Mesothelial cell of epicardium (in vitro differentiated cells): ENCODE measurements at places on chromosomes 11 and 22.

- no peak for DNase-seq
Measured at GRCh38 chr22:33167998-33168790, 110.0 kb upstream of the SYN3 start.

- peak; percentile 80 for DNase-seq
Measured at GRCh38 chr22:19986410-19987341, 29.9 kb downstream of the ARVCF start.

DNA sequence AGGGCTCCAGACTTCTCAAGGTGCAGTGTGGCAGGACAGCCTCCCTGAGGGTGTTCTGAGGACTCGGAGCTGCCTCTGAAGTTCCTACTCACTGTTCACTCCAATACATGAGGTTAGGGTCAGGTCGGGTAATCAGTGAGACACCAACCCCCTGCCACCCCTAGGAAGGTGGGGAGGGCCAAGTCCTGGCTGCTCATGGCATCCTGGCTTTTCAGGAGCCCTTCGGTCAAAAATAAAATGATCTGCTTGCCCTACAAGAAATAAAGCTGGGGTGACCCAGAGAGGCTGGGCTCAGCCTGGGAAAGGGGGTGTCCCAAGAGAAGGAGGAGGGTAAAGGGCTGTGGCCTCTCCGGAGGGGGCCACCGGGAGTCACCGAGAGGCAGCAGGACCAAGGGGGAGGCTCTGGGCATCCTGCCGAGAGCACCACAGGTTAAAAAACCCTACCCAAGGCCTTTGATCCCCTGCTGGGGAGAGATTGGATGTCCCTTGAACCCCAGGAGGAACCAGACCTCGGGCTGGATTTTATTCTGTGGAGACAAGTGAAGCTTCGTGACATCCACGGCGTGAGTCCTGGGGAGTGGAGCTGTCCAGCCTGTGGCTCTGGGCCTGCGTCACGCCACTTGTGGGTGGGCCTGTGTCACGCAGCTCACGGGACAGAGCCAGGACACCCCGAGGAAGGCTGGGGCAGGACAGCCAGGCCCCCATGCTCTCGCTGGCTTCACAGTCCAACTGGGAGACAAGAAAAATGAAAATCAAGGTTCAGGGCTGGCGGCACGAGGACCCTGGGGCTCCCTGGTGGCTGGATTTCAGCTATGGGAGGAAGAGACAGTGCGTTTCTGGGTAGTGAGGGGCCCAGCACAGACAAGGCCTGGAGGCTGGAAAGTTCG, 102.2 kb upstream of the FGF3 start:
- DNase-seq: no peak

- peak; percentile 42 for DNase-seq
Measured at GRCh38 chr11:16893456-16894066, 120.7 kb downstream of the PLEKHA7 start.

GRCh38 chr22:39179841-39180335, 27.4 kb upstream of the CBX7 start:
- DNase-seq: no peak

- DNase-seq: no peak
Measured at GRCh38 chr22:23847310-23847920, 8.6 kb upstream of the DERL3 start.
